Endothelial cell (in vitro differentiated cells): ENCODE measurements at places on chromosomes 12 and 14. TPM values are rescaled to one million over a fixed set of nuclear protein-coding genes. Genes with fewer than 3 reads are reported as not detected.

Gene SOAT2
- not detected for total RNA-seq

Gene RIC8B
- total RNA-seq = 14.0 TPM

Gene SOX5
- 23.1 TPM for total RNA-seq

Gene TAMALIN
- 29.7 TPM for total RNA-seq

Gene SERPINA6
- total RNA-seq = not detected

DNA sequence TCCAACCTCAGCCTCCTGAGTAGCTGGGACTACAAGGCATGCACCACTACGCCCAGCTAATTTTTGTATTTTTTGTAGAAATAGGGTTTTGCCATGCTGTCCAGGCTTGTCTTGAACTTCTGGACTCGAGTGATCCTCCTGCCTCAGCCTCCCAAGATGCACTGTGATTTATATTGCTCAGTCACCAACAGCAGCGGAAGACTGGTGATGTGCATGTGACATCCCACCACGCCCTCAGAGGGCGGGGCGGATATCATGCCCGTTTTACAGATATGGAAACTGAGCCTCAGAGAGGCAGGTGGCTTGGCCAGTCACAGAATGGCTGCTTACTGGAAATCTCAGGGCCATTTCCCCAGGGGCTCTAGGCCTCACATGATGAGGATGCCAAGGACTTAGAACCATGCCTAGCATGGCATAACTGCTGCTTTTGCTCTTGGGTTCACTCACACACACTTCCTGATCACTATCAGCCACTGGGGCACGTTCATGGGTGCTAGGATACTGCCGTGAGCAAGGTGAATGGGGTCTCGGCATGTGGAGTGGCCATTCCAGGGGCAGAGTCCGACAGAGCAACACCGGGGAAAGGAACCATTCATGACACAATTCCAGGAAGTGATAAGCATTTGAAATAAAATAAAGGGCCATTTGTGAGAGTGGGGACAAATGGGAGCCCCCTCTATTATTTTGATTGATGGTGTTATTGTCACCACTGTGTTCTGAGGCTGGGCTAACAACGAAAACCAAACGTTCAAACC, 31.9 kb downstream of the RBM19 start:
- DNase-seq = no peak

GRCh38 chr12:109627633-109628032, 54.0 kb downstream of the MVK start:
- no peak for DNase-seq

DNA sequence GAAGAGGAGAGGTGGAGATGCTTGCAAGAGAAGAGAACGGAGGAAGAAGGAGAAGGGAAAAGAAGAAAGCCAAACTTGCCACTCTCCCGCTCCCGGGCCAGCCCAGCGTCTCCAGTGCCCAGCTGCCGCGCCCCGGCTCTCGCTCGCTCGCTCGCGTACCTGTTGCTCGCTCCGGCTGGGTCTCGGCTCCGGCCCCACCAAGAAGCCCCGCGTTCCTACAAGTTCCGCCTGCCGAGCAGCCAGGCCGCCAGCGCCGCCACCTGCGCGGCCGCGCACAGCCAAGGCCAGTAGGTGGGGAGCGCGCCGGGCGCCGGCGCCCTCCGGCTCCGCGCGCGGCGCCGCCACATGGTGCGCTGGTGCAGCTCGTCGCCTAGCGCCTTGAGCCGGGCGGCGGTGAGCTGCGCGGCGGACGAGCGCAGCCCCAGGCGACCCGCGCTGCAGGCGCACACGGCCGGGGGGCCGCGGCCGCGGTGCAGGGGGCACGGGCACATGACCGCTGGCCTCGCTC, 370 bp downstream of the HRK start:
- DNase-seq = peak; percentile 44

DNA sequence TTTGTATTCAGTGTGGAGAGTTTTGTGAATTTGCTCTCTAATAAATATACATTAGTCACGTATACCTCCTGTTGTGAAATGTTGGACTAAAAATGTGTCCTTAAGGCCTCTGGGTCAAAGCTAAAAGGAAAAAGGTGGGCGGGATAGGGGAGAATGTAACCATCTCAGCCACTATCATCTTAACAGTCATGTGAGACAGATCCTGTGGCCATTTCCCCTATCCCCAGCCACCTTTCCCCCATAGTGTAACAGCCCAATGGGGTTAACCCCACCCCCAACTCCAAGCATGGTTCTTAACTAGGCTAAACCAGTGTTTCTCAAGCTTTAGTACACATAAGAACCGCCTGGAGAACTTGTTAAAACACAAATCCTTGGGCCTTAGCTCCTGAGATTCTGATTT, 6.5 kb upstream of the ITPR2 start:
- DNase-seq = no peak

DNA sequence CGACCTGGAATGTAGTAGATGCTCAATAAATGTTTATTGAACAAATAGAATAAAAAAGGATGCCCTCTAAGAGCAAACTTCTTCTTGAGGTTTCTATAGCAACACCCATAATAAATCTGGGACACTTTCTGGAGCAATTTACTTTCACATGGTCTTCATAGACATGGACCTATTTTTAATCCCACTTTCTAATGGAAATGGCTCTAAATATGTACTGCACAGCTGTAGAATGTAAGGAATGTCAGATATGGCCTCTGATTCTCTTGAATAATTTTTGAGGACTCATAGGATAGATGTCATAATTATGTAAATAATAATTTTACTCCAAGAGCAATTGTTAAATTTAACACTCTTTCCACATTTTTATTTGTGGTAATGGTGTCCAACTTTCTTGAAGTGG, 133.5 kb upstream of the DAAM1 start:
- DNase-seq = no peak

DNA sequence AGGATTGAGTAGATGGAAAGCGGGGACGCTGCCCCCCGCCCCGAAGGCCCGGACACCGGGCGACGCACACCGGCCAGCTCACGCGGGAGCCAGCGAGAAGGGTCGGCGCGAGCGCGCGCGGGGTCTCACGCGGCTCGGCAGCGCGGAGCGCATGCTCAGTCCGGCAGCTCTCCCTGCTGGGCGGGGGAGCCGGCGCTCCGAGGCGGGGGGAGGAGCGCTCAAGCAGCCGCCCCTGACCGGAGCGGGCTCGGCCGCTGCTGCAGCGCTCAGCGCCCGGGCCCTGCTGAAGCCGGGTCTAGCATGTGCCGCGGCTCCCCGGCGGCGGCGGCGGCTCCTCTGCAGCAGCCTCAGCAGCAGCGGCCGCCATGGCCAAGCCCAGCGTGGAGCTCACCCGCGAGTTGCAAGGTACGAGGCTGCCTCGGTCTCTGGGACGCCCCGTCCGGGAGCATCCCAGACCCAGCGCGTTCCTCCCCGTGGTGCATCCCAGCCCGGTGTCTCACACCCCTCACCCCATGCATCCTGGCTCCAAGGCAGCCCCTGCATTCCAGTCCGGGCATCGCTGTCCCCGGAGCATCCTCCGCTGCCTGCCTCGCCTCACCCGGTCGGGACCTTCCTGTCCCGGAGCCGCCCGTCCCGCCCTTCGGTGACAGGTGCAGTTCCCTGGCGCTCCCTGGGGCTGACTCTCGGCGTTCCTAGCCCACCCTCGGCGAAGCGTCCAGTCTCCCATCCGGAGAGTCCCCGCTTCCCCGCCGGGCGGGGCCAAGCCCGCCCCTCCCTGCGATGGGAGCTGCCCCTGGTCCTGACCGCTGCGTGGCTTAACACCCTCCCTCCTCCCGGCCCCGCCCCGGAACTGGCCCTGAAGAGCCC, at the start of gene CARMIL3:
CARMIL3 (plus strand) TSS at position 221 of the 867 bp plus-strand sequence; CDS start at position 366, 145 bp downstream.
- DNase-seq = peak; percentile 53

DNA sequence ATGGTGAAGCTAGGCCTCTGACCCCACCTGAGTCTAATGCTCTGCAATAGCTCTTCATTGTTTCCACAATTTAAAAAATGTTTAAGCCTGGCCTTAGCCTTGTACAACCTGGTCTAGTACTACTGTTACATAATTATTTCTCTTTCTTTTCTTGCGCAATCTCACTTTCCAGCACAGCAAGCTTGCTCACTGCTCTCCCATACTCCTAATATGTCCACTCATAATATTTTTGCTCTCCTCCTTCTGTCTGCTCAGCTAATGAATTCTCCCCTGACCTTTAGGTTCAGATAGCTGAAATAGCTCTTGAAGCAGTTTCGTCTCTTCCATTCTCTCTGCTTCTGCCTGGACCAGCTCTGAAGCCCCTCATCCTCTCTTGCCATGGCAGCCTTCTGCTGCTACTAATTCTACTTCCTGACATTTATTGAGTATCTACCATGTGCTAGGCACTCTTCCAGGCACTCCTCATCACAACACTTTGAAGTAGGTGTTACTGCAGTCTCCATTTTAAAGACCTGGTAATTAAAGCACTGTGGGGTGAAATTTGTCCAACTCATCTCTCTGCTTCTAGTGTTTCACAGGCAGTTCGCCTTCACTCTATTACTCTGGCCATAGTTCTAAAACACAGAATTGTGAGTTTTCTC, 2.8 kb upstream of the SLC48A1 start:
- DNase-seq = no peak

DNA sequence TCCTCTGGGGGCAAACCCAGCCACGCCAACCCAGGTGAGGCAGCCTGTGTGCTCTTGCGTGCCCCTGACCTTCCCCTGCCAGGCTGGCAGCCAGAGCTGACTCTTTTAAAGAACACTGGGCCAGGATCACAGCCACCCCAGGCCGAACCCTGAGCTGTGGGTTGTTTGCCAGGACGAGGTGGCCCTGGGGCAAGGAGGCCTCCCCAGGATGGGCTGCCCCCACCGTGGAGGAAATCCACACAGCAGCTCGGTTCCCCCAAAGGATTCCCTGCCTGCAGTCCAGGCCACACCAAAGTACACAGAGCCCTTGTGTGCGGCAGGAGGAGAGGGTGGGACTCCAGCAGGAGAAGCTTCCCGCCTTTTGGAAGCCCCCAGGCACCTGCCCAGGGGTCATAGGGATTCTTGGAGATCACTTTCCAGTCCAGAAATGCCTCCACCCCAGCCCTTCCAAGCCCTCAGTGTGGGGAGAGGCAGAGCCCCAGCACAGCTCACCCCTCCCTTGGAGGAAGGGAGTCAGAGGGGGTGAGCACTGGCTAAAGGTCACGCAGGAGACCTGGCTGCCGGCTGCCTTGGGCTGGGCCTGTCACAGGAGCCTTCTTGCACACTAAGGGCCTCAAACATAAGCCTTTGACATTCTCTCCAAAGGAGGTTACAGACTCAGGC, 115.6 kb downstream of the CALM1 start:
- DNase-seq = no peak

DNA sequence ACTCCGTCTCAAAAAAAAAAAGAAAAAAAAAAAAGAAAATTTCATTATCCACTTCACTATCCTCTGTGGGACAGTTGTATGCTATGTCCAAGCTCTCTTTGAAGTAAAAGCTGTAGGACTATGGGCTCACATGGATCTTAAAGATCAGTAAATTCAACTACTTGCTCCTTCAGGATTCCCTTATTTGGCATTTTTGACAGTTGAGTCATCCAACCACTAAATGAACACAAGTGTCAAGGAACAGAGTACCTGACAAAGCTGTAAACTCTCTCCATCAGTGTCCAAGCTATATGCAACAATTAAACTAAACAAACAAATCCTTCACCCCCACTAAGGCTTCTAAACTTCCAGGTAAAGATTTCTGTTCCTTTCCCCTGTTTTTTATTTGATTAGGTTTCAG, 177.0 kb downstream of the CEP128 start:
- DNase-seq = no peak

DNA sequence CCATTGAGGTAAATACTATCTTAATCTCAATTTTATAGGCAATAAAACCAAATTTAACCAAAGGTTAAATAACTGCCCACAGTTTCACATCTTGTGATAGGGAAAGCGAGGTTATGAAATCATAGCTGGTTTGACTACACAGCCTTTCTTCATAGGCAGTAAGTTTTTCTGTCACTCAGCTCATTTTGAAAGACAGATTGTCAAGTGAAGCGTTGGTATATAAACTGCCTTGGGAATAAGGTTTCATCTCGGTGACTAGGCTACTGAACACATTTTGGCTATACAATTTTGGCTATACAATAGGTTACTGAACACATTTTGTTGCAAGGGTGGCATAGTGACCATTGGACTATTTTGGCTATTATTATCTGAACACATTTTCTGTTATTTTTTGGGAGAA, 793.7 kb downstream of the TRHDE start:
- no peak for DNase-seq

- DNase-seq = peak; percentile 24
Measured at GRCh38 chr12:119673634-119674033, 5.7 kb downstream of the PRKAB1 start.

DNA sequence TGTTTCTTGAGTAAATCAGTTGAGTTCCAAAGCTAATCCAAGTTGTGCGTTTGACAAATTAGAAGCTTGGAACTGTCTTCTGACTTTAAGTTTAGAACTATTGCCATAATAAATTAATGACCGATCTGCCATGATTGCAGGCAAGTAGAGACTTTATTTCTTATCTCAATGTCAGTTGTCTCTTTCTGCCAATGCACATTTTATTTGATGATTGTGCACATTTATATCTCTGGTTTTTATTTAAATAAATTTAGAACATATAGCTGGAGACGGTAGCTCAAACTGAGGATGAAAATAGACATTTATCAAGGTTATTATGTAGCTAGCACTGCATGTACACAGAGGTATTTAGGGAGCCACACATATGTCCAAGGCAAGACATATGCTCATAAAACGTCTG, 34.1 kb downstream of the SLCO1B1 start:
- DNase-seq = no peak

DNA sequence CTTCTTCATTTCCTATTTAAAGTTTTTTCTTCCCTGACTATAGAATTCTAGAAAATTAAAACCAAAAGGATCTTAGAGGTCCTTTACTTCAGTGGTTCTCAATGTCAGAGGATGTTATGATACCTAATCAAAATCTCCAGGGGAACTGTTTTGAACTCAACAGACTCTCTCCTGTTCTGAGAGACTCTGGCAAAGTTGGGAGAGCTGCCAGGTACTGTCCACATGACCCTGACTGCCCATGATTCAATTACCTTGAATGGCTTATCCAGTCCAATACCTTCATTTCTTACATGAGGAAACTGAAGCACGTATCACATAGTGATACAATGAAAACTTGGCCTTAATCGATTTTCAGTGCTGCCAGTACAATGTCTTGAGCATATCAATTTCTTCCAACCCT, 16.6 kb downstream of the ALKBH1 start:
- DNase-seq = no peak
